Pancreas (tissue), 10 donors: ENCODE measurements at places on chromosomes 5 and 9.

GRCh38 chr9:130736834-130737233, 43.3 kb downstream of the EXOSC2 start:
- H3K27me3 ChIP-seq: no peaks in the 10 kb centered on the region
- no peak overlapping the region for H3K4me3 ChIP-seq
- DNase-seq: no peak
- H3K27ac ChIP-seq: no peak overlapping the region

DNA sequence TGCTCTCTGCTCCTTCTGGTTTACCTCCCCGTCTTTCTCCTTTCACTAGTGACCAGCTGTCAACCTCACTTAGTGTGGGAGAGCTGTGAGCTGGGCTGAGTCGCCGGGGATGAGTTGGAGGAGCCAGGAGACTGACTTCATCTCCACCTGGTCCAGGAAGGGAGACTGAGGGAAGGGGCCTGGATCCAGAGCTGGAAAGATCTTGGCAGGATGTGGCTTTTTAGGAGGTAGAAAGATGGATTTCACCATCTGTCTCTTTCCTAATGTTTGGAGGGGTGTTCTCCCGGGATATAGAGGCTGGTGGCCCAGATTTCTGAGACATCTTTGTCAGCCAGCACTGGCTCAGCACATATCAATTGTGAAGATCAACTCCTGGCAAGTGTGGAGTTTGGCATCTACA, 37.1 kb upstream of the TNC start:
- H3K27me3 ChIP-seq: no peaks in the 10 kb centered on the region
- H3K4me1 ChIP-seq: no peaks in the 10 kb centered on the region
- H3K27ac ChIP-seq: no peak overlapping the region
- no peak for DNase-seq
- H3K36me3 ChIP-seq: no peaks in the 10 kb centered on the region

DNA sequence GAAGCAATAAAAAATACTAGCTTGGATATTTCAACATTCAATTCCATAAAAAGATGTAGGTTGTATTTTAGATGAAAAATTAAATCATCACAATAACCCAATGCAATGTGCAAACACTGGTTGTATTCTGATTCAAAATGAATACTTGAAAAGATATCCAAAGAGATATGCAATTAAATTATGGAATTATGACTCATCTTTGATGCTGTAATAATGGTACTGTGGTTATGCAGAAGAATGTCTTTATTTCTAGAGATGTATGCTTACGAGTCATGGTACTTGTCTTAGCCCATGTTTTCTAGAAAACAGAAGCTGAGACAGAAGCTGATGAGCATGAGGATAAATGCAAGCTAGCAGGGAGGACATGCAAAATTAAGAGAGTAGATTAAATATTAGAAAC, 1941.4 kb upstream of the NUDT12 start:
- H3K36me3 ChIP-seq: no peaks in the 10 kb centered on the region
- H3K4me1 ChIP-seq: no peaks in the 10 kb centered on the region
- H3K4me3 ChIP-seq: no peak overlapping the region
- H3K27ac ChIP-seq: no peak overlapping the region
- DNase-seq: no peak

DNA sequence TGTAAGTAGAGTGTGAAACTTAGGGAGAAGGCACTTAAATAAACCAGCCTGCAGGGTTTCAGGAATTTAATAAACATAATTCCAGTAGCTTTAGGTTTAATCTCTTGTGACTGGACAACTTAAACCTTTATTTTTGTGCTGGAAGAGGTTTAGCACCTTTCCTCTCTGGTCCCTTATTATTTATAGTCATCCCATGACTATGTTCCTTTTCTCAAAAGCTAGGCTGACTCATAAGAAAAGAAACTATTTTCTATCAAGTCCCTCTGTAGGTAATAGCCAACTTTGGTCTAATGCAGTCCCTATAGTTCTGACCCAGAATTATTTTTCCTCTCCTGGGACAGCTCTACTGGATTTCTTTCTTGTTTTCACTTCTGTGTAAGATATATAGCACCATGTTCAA, 588.9 kb downstream of the NR2F1-AS1 start:
- no peak overlapping the region for H3K27ac ChIP-seq
- DNase-seq: no peak
- no peaks in the 10 kb centered on the region for H3K36me3 ChIP-seq
- no peaks in the 10 kb centered on the region for H3K4me1 ChIP-seq

- no peaks in the 10 kb centered on the region for H3K4me1 ChIP-seq
- H3K27ac ChIP-seq: no peak overlapping the region
- H3K4me3 ChIP-seq: no peak overlapping the region
- no peaks in the 10 kb centered on the region for H3K36me3 ChIP-seq
Observed at GRCh38 chr9:29906065-29906464, 2332.8 kb upstream of the C9orf72 start.

- H3K27ac ChIP-seq: no peak overlapping the region
- no peaks in the 10 kb centered on the region for H3K27me3 ChIP-seq
- no peaks in the 10 kb centered on the region for H3K4me1 ChIP-seq
- DNase-seq: no peak
Observed at GRCh38 chr9:104758974-104759373, 5.0 kb upstream of the NIPSNAP3B start.

DNA sequence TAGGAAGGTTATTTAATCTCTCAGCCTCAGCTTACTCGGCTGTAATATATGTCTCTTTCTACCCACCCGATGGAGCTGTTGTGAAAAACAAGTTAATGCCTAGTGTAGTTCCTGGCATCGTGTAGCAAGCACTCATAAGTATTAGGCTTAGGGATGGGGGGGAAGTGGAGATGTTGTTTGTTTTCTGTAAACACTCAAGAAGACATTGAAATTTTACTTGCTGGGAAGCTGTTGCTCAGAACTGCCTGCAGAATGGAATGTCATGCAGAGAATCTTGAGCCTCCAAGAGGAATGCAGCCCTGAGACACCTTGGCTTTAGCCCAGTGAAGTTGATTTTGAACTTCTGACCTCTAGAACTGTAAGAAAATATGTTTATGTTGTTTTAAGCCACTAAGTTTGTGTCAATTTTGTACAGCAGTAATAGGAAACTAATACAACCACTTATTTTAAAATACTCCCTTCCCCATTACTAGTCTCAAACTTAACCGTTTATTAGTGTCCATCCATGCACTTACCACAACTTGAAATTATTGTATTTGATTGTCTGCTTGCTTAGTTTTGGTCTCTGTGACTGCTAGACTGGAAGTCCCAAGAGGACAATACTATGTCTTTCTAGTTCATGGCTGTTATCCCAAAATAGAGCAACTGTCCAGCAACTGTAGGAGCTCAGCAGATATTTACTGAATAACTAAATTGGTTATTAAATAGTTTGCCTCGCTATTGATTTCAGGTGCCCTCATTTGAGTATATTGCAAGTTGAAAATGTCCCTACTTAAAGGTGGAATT, 53.8 kb downstream of the MFAP3 start:
- no peaks in the 10 kb centered on the region for H3K27me3 ChIP-seq
- DNase-seq: no peak
- H3K27ac ChIP-seq: no peak overlapping the region
- H3K36me3 ChIP-seq: no peaks in the 10 kb centered on the region
- H3K4me3 ChIP-seq: no peak overlapping the region

DNA sequence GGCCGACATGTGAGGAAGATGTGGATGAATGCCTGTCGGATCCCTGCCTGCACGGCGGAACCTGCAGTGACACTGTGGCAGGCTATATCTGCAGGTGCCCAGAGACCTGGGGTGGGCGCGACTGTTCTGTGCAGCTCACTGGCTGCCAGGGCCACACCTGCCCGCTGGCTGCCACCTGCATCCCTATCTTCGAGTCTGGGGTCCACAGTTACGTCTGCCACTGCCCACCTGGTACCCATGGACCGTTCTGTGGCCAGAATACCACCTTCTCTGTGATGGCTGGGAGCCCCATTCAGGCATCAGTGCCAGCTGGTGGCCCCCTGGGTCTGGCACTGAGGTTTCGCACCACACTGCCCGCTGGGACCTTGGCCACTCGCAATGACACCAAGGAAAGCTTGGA, 14.1 kb downstream of the CRB2 start:
- DNase-seq: no peak
- H3K4me3 ChIP-seq: no peak overlapping the region
- no peaks in the 10 kb centered on the region for H3K4me1 ChIP-seq
- no peaks in the 10 kb centered on the region for H3K27me3 ChIP-seq
- H3K36me3 ChIP-seq: no peaks in the 10 kb centered on the region
- H3K27ac ChIP-seq: no peak overlapping the region

DNA sequence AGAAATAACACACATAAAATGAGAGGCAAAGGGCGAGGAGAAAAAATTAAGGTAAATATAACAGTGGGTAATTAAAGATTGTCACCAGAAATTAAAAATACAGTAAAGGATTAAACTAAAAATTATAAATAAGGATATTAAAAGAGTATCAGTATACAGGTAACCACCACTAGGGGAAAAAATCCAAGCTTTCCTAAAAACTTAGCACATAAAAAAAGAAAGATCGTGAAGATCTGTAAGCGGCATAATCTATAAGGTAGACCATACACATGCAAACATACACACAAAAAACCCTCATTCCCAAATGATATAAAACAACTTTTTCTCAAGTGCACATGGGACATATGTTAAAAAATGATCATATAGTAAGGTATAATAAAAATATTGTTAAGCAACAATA, 577.3 kb upstream of the NUDT12 start:
- H3K4me3 ChIP-seq: no peak overlapping the region
- H3K27ac ChIP-seq: no peak overlapping the region
- no peaks in the 10 kb centered on the region for H3K4me1 ChIP-seq
- no peaks in the 10 kb centered on the region for H3K36me3 ChIP-seq

- DNase-seq: no peak
- no peak overlapping the region for H3K27ac ChIP-seq
- no peaks in the 10 kb centered on the region for H3K36me3 ChIP-seq
Observed at GRCh38 chr9:93606187-93606586, 29.8 kb downstream of the PHF2 start.

DNA sequence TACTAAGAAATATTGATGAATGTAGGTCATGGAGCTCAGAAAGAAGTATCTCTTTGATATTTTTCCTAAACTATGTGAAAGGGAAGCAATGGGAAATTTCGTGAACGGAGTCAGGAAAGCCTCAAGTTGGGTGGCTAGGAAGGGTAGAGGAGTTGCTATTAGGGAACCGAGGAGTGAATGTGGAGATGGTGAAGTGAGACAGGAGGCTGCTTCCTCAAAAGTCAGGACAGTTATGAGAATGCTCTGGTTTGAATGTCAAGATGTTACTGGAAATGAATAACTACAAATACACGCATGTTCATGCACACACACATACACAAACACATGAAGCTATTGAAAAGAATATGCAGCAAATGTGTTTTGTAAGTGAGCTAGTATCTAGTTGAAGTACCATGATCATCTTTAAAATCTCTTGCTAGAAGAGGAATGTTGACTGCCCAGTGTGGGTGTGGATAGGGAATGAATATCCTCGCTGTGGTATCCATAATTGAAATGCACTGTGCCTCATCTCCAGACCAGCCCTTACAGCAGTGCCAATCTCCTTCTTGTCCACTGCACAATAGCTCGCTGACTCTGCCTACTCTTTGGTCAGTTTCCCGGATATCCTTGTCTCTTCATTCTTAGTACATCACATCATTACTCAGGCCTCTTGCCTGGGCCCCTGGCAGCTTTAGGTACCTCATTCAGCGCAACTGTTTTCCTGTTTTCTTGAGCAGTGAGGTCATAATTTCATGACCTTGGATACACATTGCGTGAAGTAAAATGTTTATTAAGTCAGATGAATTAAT, 21.9 kb upstream of the PDCD1LG2 start:
- H3K27ac ChIP-seq: no peak overlapping the region
- H3K4me1 ChIP-seq: no peaks in the 10 kb centered on the region
- H3K4me3 ChIP-seq: no peak overlapping the region
- H3K27me3 ChIP-seq: no peaks in the 10 kb centered on the region
- no peaks in the 10 kb centered on the region for H3K36me3 ChIP-seq

GRCh38 chr5:77066823-77067442, 20.2 kb downstream of the ZBED3 start:
- H3K4me1 ChIP-seq: no peaks in the 10 kb centered on the region
- no peaks in the 10 kb centered on the region for H3K27me3 ChIP-seq
- no peak for DNase-seq
- no peak overlapping the region for H3K4me3 ChIP-seq
- H3K36me3 ChIP-seq: no peaks in the 10 kb centered on the region
- no peak overlapping the region for H3K27ac ChIP-seq

GRCh38 chr5:91119981-91120850, 262.9 kb downstream of the ARRDC3 start:
- no peaks in the 10 kb centered on the region for H3K36me3 ChIP-seq
- H3K4me3 ChIP-seq: no peak overlapping the region
- H3K4me1 ChIP-seq: no peaks in the 10 kb centered on the region

DNA sequence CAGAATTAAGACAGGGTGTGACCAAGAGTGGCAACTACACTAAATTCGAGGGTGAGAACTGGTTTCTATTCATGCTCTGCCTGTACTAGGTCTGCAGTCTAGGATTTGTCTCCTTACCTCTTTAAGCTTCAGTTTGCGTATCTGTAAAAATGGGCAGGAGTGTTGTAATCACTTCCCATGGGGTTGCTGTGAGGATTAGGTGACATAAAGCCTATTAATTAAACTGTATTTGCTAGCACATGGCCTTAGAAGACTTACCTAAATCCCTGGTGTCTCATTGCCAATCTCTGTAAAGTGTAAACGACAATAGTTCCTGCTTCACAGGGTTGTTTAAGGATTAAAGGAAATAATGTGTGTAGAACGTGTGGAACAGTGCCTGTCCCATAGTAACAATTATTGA, 193.6 kb downstream of the DRD1 start:
- H3K4me1 ChIP-seq: no peaks in the 10 kb centered on the region
- H3K4me3 ChIP-seq: no peak overlapping the region
- no peaks in the 10 kb centered on the region for H3K27me3 ChIP-seq
- H3K27ac ChIP-seq: no peak overlapping the region
- DNase-seq: no peak
- H3K36me3 ChIP-seq: no peaks in the 10 kb centered on the region

DNA sequence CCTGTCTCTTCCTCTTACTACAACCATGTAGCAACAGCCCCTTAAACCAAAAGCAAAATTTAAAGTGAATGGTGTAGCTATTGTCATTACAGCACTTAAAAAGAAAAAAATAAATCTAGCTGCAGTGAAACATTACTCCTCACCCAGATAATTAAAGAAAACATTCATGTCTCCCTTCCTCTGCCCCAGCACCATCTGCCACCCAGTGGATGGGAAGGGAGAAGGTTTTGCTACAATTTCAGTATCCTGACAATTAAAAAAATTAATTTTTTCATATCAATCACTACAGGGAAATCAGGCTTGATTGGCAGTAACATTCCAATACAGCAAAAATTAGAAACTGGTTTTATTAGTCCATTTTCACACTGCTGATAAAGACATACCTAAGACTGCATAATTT, 147.4 kb upstream of the PUM3 start:
- H3K36me3 ChIP-seq: no peaks in the 10 kb centered on the region
- no peaks in the 10 kb centered on the region for H3K27me3 ChIP-seq
- DNase-seq: no peak

DNA sequence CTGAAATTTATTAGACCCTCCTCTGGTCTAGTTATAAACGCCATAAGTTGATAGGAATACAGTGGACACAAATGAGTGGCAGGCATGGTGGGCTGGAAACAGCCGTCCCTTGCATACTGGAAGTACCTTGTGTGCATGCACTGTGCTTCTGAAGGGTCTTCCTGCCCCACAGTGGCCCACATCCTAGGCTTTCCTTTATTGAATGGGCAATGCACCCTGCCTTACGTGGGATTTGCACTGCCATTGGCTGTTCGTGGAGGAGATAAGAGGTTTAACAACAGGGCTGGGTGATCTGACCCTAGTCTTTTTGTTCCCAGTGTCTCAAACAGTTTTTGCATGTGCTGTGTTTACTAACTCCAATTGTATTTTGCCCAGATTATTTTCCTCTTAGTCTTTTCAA, 480.8 kb downstream of the GADD45G start:
- no peak overlapping the region for H3K27ac ChIP-seq
- H3K4me3 ChIP-seq: no peak overlapping the region
- H3K4me1 ChIP-seq: no peaks in the 10 kb centered on the region
- H3K27me3 ChIP-seq: no peaks in the 10 kb centered on the region
